Effector CD8-positive, alpha-beta T cell (primary cell): ENCODE measurements at places on chromosomes 16 and 17.

DNA sequence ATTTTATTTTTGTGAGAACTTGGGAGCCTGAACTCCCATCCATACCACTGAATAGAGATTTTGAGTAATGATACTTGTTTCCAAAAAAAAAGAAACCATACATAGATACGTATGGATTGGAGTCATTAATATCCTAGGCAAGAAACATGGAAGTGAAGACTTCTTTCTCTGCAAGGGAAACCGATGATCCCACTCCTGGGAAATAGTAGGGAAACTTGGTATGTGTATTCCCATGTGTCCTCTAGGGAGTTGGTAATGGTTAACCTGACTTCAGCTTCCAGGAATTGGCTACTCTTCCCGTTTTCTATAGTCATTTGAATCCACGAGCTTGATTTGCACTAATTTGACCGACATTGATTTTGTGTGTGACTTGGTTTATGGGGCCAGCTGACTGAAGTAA lies 5.4 kb downstream of the FUS start:
- no peak for DNase-seq

- no peak for DNase-seq
Observed at GRCh38 chr17:79647456-79647915, 36.6 kb upstream of the RBFOX3 start.

DNA sequence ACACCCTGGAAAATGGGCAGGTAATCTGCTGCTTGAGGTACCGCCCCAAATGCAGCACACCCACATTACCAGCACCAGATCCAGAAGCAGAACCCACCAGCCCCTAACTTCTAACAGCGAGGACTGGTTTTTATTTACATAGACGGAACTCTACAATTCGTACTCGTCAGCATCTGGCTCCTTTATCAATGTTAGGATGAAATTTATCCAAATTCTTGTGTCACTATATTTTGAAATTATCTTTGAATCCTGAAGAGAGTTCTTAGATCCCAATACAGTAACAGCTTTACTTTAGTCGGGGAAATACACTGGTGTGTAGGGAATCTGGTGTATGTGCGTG lies 332 bp upstream of the ALG1 start:
- DNase-seq = no peak

DNA sequence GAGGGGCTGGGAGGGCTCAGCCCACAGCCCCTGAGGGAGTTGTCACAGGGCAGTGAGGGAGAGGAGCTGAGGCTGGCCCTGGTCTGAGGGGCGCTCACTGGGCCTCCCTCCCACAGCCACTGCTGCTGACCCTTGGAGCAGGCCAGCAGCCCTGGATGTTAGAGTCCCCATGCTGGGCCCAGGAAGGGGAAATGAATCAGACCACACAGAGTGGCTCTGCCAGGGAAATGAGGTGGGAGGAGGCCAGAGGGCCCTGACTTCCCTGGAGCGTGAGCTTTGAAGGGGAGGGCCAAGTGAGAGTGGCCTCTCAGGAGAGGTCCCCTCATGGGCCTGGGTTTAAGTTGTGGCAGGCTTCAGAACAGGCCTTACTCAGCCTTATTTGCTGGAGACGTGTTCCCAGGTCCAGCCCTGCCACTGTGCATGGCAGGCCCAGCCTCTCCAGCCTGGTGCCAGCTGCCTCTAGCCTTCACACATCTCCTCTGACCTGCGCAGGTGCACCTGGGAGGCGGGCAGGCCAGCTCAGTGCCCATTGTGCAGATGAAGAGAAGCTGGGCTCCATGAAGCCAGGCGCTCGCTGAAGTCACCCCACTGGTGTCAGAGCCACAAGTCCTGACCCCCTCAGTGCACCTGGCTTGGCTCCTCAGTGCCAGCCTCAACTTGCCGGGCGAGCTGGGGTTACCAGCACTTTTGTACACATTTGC lies 15.4 kb downstream of the GPT2 start:
- DNase-seq = no peak

GRCh38 chr17:78053777-78054468 lies 74.6 kb downstream of the TMC6 start:
- DNase-seq = no peak

- no peak for DNase-seq
Observed at GRCh38 chr16:81885976-81886586, 107.0 kb downstream of the PLCG2 start.

DNA sequence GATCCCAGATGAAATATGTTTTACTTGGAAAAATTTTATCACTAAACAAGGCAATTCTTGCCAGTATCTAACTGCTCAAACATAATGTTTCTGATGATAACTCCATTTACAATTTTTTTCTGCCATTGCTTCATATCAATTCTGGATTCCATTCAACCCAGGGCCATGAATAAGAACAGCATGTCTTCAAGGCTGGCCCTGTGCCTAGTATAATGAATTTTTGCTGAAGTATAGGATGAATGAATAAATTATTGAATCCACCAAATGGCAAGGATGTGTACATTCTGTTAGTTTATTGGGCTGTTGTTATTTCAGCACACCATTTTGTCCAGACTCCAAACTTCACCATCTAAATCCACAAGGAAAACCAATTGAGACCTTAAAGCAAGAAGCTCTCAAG lies 414.7 kb downstream of the HS3ST3B1 start:
- no peak for DNase-seq

DNA sequence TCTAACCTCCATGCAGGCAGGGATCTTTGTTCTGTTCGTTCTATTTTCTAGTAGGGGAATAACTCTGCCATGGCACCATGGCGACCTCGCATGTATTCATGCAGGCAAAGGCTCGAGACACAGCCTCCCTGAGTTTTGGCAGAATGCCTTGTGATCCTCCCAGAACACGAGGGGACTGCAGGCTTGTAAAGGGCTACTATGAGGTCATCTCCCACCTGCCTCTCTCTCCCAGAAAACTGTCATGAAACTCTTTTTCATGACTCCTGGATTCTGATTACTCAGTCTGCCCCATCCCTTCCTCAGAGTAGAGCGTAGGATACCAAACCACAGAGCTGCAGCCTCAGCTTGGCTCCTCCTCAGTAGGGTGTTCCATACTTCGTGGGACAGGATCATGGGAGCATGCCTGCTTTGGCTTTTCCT lies 64.3 kb downstream of the IGF2BP1 start:
- DNase-seq = no peak

DNA sequence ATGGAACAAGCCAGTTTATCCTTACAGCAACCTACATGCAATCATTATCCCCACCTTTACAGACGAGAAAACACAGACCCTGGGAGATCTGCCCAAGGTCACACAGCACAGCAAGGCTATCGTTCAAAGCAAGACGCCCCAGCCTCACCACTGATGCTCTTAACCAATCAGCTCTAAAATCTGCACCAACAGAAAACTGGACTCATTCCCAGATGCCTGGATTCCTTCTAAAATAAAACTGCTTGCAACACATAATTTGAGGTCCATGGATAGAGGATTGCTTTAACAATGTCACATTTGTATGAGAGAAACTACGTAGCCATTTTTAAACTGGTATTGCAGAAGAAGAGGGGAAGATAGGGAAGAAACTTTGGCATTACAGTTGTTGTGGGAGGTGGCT lies 6.8 kb downstream of the COTL1 start:
- no peak for DNase-seq

GRCh38 chr17:67707442-67707841 lies 10.3 kb upstream of the NOL11 start:
- DNase-seq = no peak

DNA sequence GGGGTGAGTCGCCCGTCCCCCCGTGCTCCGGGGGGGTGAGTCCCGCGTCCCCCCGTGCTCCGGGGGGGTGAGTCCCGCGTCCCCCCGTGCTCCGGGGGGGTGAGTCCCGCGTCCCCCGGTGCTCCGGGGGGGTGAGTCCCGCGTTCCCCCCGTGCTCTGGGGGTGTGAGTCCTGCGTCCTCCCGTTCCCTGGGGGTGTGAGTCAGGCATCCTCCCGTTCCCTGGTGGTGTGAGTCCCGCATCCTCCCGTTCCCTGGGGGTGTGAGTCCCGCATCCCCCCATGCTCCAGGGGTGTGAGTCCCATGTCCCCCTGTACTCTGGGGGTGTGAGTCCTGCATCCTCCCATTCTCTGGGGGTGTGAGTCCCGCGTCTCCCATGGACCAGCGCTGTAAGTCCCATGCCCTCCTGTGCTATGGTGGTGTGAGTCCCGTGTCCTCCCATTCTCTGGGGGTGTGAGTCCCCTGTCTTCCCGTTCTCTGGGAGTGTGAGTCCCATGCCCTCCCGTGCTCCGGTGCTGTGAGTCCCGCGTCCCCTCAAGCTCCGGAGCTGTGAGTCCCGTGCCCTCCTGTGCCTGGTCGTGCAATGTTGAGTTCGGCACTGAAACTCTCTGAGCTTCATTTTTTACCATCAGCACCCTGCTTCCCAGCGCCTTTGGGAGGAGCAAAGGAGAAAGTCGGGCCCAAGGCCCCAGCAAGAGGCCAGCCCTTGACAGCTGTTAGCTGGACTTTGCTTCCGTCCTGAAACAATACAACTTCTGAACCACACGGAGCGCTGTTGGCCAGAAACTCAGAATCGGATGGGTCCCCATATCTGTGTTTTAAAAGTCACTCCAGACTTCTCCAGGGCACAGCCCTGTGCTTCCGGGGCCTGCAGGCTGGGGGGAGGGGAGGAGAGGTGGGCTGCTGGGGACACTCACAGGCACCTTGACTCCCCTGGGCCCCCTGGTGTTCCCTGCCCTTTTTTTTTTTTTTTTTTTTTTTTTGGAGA lies 11.5 kb upstream of the ZC3H18 start:
- DNase-seq = no peak

DNA sequence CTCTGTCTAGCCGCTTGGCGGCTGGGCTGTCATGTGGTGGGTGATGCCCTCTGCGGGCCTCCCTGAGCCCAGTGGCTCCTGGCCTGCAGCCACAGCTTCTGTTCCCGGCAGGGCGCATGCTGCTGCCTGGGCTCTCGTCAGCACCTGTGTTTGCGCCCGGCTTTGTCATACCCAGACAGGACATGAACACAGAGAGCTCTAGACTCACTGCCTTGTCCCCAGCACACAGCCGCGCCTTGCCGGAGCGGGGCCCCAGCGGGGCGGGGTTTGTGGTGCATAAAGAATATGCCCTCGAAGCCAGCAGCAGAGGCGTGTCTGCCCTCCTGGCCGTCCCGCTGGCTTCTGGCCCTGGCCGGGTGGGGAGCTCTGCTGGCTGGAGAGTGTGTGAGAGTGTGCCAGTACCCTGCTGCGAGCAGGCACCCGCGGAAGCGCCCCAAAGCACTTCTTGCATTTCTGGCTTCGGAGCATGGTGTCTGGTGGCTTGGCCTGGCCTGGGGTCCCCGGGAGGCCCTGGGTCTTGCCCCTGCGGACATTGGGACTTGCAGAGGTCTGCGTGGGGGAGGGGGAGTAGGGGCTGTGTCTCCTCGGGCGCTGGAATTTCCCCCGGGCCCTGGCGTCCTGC lies 14.4 kb downstream of the ASPSCR1 start:
- DNase-seq = no peak

DNA sequence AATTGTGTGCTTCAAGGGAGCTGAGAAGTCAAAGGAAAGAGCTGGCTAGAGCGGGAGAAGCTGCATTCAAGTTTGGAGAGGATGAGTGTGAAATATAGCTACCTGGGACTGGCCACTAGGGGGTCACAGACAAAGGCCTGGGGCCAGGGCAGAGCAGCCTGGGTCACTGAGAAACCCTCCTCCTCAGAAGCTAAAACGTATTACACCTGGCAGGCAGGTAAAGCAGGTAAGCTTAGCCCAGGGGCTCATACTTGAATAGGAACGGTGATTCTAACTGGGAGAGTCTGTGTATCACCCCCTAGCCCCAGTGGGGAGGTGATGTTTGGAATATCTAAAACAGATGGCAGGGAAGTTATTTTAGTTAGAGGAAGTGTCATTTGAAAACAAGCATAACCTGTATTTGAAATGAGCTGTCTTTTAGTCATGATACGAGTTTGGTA lies 6.8 kb downstream of the KRT37 start:
- no peak for DNase-seq

DNA sequence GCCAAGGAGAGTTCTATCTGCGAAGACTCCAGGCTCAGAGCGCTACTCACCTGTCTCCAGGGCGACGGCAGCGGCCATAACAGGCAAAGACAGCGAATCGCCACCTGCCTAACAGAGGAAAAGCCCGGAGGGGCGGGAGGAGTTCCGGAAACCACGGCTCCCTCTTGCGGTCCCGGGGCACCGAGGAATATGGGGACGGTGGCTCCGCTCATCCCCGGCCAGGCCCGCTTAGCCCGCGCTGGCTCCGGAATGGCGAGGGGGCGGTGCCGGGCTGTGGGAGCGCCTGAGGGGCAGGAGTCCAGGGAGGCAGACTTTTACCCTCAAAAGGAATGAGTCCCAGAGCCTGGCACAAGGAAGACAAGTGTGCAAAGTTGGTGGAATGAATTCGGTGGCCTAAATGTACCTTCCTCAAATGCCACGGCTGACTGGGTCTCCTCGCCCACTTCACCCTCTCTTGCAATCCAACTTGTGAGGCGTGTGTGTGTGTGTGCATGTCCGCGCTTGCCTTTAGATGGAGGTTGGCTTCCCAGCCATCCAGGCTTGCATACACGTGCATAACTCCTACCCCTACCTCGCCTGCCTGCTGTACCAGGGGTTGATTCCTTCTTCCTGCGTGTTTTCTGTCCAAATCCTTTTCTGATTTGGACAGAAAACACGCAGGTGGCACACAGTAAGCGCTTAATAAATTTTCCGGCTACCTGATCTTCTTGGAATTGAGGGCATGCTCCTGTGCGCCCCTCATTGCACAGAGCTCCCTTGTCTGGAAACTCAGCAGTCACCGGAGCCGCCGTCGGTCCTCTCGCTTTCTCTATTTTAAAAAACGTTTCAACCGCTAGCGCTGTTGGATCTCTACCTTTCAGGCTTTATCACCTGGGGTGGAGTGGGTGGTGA lies 3.5 kb downstream of the C17orf100 start:
- DNase-seq = no peak

DNA sequence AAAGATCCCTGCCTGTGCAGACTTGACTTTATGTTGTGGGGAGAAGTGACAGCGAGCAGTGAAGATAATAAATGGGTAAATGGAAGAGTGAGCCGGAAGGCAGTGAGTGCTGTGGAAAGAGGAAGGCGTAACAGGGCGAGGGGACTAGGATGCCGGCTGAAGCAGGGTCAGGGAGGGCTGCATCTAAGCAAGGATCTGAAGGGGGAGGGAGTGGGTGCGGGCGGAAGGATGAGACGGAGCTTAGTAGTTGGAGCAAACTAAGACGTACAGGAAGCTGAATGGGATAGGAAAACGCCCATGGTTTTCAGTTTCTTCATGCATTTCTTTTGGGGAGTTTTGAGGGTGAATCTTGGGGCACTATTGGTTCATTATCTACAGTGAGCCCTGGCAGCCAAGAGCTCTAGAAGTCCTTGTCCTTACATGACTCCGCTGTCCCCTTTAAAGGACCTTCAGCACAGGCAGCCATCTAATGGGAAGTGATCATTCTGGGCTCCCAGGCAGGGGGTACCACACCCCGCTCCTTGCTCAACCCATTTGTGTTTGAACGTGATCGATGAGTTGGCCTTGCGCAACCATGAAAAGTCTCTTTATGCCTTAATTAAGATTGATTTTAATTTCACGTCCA lies 10.4 kb upstream of the NAT9 start:
- no peak for DNase-seq

DNA sequence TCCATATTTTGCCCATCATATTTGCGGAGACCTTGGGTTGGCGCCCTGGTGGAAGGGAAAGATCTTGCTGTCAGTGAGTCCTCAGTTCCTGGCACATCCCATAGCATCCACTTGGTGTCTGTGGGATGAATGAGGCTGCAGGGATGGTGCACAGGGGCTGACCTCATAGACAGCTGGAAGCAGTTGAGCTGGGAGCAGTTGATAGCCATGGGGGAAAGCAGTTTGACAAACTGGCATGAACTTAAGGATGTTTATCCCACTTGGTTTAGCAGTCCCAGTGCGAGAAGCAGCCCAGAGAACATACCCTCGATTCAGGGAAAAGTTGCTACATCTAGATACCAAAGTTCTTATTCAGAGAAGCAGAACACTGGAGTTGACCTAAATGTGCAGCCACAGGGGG lies 80.7 kb downstream of the SNX29 start:
- no peak for DNase-seq
